Hepatic stellate cell (primary cell): ENCODE measurements at places on chromosomes 13 and 19.

- no peak for DNase-seq
Observed at GRCh38 chr19:47487551-47488515, 3.8 kb upstream of the KPTN start.

GRCh38 chr19:5864725-5865486 lies 5.4 kb downstream of the FUT5 start:
- DNase-seq, result no peak

- DNase-seq, result no peak
Observed at GRCh38 chr13:43039966-43040365, 16.6 kb downstream of the DNAJC15 start.

DNA sequence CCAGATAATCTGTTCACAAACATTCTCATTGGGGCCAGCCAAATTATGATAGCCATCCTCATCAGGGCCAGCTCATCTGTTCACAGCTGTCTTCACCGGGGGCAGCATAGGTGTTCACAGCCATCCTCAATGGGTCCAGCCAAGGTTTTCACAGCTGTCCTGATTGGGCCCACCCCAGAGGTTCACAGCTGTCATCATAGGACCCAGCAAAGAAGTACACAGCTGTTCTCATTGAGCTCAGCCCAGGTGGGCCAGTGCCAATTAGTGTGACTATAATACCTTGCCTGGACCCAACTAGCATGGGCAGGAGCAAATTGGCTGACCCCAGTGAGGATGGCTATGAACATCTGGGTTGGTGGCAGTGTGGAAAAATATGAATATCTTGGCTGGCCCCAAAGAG lies 1166.0 kb downstream of the UQCRFS1 start:
- DNase-seq, result no peak

- DNase-seq, result no peak
Observed at GRCh38 chr13:25920277-25920676, 131.5 kb downstream of the SHISA2 start.

DNA sequence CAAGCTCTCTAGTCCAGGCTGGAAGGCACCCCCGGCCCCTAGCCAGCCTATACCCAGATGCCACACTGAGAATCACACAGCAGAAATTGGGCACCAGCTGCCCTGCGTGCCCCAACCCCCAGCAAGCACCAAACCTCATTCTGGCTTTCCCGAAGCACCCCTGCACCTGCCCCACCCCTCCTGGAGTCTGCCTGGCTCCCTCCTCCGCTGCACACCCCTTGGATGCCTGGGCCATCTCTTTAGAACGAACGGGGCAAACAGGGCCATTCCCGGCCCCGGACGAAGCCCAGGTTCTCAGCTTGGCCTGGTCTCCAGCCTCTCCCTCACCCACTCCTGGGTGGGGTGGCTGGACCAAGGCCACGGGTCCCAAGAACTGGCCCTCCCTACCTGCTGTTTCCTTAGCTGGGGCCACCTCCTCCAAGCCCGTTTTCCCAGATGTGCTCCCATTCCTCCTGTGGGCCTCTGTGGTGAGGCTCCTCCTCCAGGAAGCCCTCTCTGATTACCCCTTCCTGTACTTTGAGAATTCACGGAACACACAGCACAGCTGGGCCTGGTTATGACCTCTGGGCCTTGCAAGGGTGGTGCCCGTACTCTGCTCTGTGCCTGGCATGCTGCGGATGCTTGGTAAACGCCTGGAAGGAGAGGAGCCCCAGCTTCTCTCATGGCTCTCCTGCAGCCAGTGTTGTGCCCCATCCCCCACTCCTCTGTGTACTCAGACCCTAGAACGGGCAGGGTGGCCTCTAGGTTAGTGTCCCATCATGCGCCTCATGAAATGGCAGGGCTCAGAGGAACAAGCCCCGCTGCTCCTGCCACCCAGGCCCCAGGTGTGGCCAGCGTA lies 21.4 kb downstream of the CEBPG start:
- DNase-seq, result no peak

GRCh38 chr13:111373486-111373885 lies 53.0 kb downstream of the TEX29 start:
- DNase-seq, result no peak

DNA sequence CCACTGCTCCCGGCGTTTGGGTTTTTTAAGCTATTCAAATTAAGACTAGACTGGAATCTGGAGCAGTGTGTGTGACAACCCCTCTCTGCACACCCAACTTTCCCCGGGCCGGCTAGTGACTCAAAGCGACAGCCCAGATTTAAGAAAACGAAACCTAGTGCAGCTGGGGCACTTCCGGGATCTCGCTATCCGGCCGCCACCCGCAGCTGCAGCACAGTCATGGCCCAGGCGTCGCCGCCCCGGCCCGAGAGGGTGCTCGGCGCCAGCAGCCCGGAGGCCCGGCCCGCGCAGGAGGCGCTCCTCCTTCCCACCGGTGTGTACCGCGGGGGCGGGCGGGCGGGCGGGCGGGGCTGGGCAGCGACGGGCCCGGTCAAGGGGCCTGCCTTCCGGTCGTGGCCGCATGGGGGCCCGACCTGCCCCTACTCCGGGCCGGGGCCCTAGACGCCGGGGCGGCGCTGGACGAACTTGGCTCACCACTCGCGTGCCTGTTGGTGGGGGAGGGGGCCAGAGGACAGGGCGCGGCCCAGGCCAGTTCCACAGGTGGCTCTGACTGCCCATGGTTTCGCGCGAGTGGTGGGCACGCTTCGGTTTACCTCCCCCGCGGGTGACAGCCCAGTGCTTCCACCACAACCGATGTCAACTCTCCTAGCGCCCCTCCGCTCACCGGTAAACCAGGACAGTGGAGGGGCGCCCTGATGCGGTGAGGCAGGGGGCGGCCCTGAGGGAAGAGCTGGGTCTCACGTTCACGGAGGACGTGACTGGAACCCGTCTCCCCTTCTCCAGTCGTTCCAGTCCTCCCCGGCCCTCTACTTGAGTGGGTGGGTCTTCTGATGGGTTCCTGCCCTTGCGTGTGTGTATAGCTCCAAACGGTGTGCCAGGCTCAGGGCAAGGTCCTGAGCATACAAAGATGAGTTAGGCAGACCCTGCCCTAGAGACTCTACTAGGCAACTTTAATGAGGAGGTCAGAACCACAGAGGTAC lies at the start of gene PHF11:
TSS of gene PHF11 (plus strand) at position 171 of the 980 bp plus-strand sequence. CDS start at position 220, 49 bp downstream.
- peak; percentile 79 for DNase-seq

- DNase-seq, result no peak
Observed at GRCh38 chr13:87671753-87672605, 808 bp downstream of the SLITRK5 start.

DNA sequence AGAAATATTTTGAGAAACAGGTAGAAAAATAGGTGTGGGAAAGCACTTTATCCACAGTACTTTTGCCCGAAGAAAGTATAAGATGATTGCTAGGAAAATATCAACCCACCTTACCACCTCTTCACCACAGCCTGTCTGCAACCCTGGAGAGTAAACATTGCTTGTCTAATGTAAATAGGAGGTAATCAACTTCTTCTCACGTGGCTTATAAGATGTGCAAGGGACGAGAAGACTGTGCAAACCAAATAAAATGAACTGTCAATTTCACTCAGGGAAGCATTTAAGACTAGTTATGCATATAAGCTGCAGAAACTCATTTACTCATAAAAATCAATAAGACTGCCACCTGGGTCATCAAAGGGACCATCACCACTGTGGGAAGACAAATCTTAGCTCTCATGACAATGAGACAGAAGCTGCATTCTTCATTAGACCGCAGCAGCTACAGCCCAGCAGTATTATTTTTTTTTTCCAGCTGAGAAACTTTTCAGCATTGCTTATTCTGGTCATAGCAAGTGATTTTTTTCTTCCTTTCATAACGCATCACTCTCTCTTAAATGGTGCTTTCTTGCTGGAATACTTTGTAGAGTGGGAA lies 807.7 kb upstream of the GPC6 start:
- no peak for DNase-seq

- DNase-seq, result no peak
Observed at GRCh38 chr13:97261254-97262005, 39.3 kb downstream of the MBNL2 start.

GRCh38 chr13:76438050-76438449 lies 448.2 kb downstream of the KCTD12 start:
- no peak for DNase-seq

DNA sequence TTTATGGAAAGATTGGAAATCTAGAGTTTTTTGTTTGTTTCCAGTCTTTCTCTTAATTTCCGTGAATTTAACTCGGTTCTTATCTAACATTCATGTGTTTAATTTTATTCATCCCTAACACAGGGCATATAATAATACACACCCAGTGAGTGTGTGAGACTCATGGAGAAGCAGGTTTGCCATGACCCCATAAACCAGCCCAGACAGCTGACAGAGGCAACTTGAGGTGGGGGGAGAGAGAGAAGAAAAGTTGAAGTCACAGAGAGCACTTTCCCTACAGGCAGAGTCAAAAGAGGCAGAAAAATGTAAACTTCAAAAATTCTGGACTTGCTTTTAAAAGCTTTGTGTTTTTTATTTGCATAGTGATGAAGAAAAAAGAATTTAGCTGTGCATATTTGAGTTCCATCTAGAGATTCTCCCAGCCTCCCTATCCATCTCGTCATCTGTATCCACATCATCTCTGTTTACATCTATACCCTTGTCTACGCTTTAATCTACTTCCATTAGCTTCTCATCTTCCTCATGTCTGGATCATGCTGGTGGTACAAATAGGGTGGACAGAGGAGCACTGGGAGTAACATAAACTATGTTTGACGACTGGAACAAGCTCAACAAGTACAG lies 60.2 kb downstream of the THSD1 start:
- DNase-seq, result no peak

DNA sequence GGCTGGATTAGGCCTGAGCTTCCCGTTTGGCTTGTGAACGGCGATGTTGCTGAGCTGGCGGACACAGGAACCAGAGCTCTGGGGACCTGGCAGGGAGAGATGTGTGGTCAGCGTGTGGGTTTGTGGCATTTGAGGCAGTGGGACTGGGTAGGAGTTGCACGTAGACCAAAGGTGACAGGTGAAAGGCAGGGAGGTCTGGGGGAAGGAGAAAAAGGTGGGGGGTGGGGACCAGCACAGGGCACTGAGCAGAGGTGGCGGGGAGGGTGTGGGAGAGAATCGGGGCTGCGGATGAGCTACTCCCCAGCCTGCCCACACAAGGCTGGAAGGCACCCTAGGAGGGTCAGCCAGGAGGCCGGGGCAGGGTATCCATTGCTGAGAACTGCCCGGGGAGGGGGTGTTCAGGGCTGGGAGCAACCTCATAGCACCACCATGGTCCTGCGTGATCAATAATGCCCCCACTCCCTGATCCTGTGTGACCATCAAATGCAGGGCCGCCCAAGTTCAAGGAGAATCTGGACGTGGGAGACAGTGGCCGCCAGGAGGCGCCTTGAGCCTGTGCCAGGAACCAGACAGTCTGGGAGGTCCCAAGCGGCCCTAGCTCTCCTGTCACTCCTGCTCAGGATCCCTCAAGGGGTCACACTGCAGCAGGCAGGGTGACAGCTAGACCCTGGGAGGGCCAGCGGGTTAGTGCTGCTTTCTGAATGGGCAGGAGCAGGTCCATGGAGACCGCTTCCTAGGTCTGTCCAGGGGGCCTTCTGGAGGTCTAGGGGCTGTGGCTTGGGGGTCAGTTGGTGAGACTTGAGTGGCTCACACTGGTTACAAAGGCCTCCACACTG lies 12.8 kb upstream of the SELENOW start:
- DNase-seq, result peak; percentile 64

- DNase-seq, result peak; percentile 63
Observed at GRCh38 chr19:19214892-19215291, 3.1 kb downstream of the NCAN start.

DNA sequence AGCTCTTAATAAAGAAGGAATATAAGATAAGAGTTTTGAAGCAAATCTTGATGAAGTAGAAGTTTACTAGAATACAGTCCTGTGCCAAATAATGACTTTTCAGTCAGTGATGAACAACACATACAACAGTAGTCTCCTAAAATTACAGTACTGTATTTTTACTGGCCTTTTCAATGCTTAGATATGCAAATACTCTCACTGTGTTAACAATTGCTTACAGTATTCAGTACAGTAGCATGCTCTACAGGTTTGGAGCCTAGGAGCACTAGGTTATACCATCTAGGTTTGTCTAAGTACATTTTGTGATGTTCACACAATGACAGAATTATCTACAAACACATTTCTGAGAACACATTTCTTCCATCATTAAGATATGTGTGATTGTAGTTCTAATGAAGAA lies 316.7 kb upstream of the KLHL1 start:
- no peak for DNase-seq

GRCh38 chr13:22262001-22262885 lies 591.4 kb downstream of the FGF9 start:
- no peak for DNase-seq

- DNase-seq, result no peak
Observed at GRCh38 chr19:8506402-8506957, 4.0 kb upstream of the PRAM1 start.

DNA sequence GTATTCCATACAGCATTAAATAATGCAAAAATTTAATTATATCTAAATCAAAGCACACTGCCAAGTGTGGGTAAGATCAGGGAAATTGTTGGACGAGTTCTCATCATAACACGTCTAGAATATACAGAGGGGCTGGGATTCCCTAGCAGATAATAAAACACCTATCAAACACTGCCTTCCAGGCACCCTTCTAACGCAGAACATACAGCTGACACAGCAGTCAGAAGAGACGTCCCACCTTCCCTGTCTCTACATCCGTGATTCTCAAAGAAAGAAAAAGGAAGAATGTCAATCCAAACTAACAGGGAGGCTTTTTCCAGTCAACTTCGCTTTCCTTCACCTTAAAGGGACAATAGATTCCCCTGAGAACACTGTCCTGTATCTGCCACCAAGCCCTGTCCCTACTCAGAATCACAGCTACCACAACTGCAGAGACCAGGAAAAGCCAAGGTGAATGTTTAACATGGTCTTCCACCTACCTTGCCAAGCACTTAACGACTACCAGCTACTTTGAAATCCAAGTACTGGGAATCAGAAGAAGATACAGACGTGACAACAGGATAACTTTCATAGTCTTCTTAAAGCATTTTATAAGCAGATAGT lies 38.5 kb downstream of the TBC1D4 start:
- DNase-seq, result no peak

DNA sequence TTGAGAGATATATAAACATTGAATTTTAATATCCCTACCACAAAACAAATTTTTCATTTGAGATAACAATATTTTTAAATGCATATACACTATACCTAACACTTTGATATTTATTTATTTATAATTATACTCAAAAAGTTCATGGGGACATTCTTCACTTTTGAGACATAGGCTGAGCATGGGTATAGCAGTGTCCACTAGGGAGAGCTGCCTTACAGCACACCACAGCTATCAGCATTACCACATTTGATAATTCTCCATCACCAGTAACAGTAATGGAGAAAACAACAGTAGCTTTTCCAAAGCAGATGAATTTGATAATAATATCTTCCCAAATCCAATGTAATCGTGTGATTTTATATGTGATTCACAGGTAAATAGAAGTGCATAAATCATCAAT lies 626.1 kb downstream of the DACH1 start:
- no peak for DNase-seq

DNA sequence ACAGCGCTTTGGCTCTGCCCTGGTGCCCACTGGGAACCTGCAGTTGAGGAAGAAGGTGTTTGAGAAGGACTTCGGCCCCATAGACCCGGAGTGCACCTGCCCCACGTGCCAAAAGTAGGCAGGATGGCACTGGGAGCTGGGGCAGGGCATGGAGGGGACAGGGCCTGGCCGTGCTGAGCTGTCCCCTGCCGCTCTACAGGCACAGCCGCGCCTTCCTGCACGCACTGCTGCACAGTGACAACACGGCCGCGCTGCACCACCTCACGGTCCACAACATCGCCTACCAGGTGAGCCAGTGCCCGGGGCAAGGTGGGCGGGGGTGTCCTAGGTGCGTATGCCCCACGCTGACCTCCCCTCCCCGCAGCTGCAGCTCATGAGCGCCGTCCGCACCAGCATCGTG lies 5.1 kb upstream of the DNM2 start:
- no peak for DNase-seq

GRCh38 chr19:3055741-3056416 lies 6.4 kb downstream of the TLE5 start:
- no peak for DNase-seq

- DNase-seq, result no peak
Observed at GRCh38 chr13:21759463-21759862, 88.6 kb downstream of the FGF9 start.
